ENCODE measurements at places on chromosomes 6 and 20. TPM values are rescaled to one million over a fixed set of nuclear protein-coding genes. Genes with fewer than 3 reads are reported as not detected.

DNA sequence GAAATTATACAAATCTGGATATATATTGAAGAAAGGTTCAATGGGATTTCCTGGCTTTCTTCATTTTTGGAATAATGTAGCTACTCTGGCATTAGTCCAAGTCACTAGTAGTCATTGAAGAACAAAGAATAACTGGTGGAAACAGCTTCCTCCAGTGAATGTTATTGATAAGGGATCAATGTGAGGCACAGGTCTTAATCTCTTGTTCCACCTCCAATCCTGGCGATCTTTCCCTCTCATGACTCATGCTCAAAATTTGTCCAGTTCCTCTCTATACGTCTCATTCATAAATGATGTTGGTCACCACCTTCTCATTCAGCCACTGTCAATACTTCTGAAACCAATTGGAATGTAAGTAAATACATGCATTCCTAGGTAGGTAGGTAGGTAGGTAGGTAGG, 185.0 kb upstream of the BMP2 start:
- DNase-seq = no peak

GRCh38 chr6:147177286-147177685, 26.9 kb upstream of the STXBP5 start:
- no peak for DNase-seq

- no peak for DNase-seq
These were observed 144.0 kb upstream of the THBS2 start for GRCh38 chr6:169397684-169398083.

GRCh38 chr6:87572021-87572420, 17.8 kb downstream of the RARS2 start:
- DNase-seq = no peak

Gene PPP1R16B
- total RNA-seq = 91.1 TPM

Gene SYCP2L
- 0.36 TPM for total RNA-seq

Gene BPIFA1
- not detected for total RNA-seq

Data from CD4-positive, alpha-beta T cell (primary cell).